Peyer's patch (tissue), 4 donors: ENCODE measurements at places on chromosomes 5 and 9. TPM values are rescaled to one million over a fixed set of nuclear protein-coding genes. Genes with fewer than 3 reads are reported as not detected.

DNA sequence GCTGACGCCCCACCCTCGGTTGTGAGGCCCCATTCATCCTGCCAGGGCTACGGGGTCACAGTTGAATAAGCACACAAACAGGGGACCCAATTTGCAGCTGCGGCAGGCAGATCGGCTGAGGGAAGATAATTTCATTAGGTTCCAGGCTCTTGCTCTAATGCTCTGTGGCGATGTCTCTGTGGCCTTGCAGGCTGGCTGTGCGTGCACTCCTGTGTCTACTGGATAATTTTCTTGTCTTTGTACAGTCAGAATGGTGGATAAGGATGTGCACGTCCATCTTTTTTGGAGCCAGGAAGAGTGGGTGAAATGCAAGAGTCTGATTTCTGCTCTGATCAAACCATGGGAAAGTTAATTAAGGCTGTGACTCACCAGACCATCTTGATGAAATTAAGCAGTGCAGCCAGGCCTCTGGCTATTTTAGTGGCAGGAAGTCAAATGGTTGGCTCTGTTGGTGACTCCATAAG is 39.2 kb downstream of the NSG2 start:
- no peaks in the 10 kb centered on the region for H3K27me3 ChIP-seq
- H3K4me3 ChIP-seq = no peak overlapping the region
- H3K27ac ChIP-seq = no peak overlapping the region

DNA sequence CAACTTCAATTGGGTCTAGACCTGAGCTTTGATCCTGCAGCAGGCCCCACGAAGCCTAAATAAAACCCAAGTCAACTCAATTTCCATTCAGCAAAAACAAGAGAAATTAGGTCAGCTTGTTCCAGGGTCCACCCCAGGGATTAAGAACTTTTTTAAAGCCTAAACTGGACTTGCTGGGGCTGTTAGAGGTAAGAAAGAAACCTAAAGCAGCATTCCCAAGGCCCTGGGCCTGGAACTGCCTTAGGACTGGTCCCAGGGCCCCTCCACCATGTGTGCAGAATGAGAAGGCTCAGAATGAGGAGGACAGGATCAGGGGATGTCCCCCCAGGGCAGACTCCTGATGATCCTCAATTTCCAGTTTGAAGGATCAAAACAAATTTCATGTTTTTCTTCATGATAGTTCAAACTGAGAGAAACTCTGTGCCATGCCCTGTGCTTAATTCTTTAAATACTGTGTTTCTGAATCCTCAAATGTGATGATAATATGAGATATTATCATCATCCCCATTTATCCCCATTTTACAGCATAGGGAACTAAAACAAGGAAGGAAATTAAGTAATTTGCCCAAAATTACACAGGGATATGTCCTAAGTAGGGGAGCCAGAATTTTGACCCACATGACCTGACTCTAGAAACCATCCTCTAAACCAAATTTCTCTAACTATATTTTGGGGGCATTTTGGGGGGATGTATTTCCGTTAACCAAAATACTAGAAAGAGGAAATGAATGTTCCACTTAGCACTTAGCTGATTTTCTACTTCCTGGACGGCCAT is 64.5 kb downstream of the DENND1A start:
- no peak for DNase-seq
- H3K4me1 ChIP-seq = no peaks in the 10 kb centered on the region
- H3K4me3 ChIP-seq = no peak overlapping the region
- H3K27ac ChIP-seq = no peak overlapping the region

DNA sequence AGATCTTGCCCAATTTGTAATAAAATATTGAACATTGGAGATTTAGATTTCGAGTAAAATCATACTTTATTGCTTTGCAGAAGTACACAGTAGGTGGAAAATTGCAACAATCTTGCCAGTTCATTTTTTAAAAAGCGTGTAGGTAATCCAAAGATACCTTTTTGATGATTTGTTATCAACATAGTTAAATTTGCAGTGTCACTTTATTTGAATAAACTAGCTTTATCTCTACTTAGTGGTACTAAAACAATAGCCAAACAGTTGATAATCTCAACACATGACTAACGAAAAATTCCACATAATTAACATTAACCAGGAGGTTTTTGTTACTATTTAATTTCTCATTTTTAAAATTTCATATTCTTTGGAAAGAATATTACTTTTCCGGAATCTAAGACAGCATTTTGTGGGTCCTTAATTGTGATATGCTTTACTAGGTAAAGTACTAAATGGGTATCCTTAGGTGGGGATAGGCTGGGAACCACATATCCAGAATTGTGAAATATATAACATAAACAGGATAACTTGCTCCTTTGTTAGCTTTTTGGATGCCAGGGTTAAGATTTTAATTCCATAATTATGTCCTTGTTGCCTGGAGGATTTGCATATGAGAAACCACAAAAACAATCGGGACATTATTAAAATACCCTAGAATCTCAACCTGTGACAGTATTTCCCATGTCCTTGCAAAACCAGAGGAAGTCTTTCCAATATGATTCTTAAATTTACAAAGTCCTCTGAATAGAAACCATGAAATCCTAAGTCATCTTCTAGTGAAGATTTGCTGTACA is 2.4 kb upstream of the CHD1 start:
- DNase-seq = no peak
- peaks cover 15% of the 10 kb centered on the region for H3K4me1 ChIP-seq
- no peak overlapping the region for H3K4me3 ChIP-seq
- no peaks in the 10 kb centered on the region for H3K36me3 ChIP-seq

GRCh38 chr5:163094492-163095180 is 342.8 kb upstream of the CCNG1 start:
- no peaks in the 10 kb centered on the region for H3K4me1 ChIP-seq
- no peaks in the 10 kb centered on the region for H3K36me3 ChIP-seq
- no peak overlapping the region for H3K27ac ChIP-seq
- no peaks in the 10 kb centered on the region for H3K27me3 ChIP-seq

DNA sequence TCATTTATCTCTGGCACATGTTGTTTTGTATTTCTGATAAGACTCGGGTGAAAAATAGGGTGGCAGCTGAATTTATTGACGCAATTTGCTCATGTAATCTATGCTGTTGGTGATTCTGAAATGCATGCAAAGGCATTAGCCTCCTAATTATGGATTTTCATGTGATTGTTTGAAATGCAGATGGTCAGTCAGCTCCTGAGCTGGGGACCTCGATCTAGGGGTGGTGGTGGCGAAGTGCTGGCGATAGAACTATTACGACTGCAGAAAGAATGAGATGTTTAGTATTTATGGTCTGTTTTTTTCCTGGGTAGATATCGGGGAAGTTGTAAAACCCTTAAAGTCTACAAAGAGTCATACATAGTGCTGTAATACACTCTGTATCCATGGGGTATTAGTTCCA is 88.6 kb downstream of the SLC28A3 start:
- H3K27me3 ChIP-seq = no peaks in the 10 kb centered on the region
- H3K4me1 ChIP-seq = no peaks in the 10 kb centered on the region
- H3K4me3 ChIP-seq = no peak overlapping the region
- H3K27ac ChIP-seq = no peak overlapping the region
- DNase-seq = no peak
- H3K36me3 ChIP-seq = no peaks in the 10 kb centered on the region

DNA sequence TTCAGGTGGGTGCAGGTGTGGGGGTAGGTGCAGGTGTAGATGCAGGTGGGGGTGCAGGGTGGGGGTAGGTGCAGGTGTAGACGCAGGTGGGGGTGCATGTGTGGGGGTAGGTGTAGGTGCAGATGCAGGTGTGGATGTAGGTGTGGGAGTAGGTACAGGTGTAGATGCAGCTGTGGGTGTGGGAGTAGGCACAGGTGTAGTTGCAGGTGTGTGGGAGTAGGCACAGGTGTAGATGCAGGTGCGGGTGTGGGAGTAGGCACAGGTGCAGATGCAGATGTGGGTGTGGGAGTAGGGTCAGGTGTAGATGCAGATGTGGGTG is 94.6 kb downstream of the PHF2 start:
- no peak for DNase-seq
- no peaks in the 10 kb centered on the region for H3K27me3 ChIP-seq
- H3K27ac ChIP-seq = no peak overlapping the region
- no peaks in the 10 kb centered on the region for H3K4me1 ChIP-seq
- no peaks in the 10 kb centered on the region for H3K36me3 ChIP-seq
- H3K4me3 ChIP-seq = no peak overlapping the region

Gene DBN1
- 18.4 TPM for total RNA-seq
